Skin of body (tissue), 3 donors: ENCODE measurements at places on chromosomes 2 and 18.

DNA sequence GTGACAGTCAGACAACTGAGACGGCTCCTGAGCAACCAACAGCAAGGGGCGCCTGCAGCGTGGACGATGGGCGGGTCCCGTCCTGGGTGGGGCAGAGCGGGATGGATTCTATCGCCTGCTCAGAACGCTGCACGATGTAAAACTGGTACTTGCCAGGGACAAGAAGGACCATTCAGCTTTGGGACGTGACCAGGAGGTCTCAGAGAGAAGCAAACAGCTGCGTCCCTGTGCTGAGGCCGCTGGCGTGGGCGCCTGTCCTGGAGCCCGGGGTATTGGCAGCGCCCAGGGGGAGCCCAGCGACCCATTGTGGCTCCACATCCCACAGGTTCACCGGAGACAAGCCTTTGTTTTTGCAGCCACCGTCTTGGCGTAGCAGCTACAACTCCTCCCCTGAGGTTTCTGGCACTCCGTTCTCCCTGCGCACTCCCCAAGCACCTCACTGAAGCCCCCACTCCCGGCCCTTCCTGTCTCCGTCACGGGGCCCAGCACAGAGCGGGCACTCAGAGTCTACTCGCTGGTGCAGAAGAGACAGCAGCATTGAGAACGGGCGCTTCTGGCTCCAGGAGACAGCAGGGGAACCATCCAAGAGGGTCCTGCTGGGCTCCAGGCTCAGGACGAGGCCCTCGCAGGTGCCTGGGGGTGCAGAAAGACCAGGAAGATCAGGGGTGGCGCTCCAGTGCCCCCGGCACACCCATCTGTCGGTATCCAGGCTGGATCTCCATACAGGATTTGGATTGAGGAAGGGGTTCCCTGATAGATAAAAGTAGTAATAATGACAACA is 22.1 kb upstream of the KCNG2 start:
- no peak for DNase-seq

DNA sequence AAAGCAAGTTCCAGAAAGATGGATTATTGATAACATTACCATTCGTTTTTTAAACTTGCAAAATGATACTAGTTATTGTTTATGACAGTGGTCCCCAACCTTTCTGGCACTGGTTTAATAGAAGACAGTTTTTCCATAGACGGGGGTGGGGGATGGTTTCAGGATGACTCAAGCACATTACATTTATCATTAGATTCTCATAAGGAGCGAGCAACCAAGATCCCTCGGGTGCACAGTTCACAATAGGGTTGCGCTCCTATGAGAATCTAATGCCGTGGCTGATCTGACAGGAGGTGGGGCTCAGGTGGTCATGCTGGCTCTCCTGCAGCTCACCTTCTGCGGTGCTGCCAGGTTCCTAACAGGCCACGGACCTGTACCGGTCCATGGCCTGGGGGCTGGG is 86.2 kb downstream of the BCL2 start:
- DNase-seq: no peak

DNA sequence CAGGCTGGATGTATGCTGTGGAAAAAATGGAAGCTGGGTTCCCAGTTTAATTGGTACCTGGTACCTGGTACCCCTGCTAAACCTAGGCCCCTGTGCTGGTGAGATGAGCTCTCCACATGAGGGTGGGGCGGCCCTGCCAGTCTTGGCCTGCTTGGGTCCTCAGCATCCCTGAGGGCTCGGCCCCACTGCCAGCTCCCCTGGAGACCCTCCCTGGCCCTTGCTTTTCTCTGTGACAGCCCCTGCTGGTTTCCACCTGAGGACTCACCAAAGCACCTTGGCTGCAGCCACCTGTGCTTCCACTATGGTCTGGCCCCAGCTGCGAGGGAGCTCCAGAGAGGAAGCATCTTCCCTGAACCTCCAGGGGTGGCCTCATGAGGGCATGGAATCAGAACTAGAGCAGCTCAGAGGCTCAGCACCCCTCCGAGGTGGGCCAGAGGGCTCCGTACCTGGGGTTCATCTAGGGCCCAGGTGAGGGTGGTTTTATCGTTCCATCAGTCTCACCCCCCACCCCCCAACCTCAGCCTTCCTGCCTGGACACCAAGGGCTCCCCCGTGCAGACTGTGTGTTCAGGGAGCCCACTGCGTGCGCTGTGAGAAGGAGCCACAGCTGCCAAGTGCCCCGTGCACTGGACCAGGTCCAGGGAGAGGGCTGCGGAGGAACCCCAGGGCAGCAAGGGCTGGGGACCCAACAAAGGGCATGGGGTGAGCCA is 23.7 kb upstream of the HDAC4 start:
- DNase-seq: no peak

DNA sequence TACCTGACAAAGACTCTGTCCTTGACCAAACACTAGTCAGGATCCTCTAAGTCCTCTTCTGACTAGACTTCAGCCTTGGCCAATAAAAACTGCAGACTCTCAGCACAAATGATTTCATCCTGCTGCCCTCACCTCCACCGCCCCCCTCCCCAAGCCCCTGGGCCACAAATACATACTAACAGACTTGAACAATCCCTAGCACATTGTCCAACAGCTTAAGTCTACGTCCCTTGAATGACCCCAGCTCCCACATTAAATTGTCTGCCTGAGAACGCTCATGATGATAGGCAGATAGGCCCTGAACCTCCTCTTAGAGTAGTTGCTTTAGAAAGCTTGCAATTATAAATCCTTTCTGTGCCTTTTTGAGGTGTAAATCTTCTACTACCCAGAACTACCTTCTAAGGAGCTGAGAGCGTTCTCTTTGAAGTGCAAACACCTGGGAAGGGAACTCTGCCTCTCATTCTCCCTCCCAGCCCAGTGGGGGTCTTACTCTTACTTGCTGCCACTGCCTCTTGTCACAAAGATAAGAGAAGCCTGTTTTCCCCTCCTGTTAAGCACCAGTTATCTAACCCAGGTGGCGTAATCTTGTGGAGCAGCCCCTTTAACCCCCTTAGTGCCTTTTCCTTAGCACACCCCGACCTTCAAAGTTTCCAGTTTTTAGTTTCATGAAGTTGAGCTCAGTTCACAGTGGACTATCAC is 1225.6 kb downstream of the LRP1B start:
- no peak for DNase-seq

DNA sequence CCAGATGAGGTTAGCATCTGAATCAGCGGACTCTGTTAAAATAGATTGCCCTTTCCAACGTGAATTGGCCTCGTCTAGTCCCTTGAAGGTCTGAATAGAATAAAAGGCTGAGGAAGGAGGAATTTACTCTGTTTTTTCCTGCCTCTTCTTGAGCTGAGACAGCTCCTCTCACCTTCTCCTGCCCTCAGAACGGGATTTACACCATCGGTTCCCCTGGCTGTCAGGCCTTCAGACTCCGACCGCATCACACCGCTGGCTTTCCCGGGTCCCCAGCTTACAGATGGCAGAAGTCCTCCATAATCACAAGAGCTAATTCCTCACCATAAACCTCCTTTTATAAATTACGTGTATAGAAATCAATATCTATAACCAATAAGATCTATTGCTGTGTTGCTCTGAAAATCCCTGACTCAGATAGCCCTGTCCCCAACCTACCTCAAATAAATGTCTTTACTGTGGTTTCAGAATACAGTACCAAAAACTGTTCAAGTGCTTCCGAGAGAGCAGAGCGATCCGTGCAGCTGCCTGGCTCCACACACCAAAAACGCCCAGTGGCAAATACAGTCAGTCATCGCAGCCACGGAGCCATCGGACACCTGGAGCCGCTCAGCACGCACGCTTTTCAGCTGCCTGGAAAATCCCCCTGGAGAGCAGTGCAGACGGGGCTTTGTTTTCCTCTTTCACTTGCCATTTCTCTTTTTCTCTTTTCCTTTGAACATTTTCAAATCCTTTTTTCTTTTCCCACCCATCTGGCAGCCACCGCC is 196.9 kb downstream of the NRP2 start:
- no peak for DNase-seq

- no peak for DNase-seq
Measured at GRCh38 chr2:83572400-83572799, 886.7 kb downstream of the SUCLG1 start.

- no peak for DNase-seq
Measured at GRCh38 chr2:65331336-65332025, 100.9 kb downstream of the SPRED2 start.

- peak; percentile 23 for DNase-seq
Measured at GRCh38 chr2:67840460-67841068, 222.2 kb downstream of the C1D start.

DNA sequence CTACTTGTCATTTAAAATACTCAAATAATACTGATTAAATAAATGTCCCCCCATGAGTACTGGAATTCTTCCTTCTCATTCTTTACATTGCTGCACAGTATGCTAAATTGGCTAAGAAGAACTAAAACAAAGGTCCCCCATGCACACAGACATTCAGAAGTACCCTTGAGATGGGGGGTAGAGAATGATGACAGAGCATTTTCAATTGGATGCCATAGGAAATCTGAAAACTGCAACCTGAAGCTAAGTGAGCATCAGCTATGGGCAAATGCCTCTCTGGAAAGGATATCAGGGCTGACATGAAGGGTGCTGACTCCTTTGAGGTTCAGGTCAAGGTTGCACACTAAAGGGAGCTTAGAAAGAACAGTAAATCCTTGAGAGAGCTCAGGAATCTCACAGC is 10.1 kb upstream of the TNFAIP6 start:
- DNase-seq: no peak

DNA sequence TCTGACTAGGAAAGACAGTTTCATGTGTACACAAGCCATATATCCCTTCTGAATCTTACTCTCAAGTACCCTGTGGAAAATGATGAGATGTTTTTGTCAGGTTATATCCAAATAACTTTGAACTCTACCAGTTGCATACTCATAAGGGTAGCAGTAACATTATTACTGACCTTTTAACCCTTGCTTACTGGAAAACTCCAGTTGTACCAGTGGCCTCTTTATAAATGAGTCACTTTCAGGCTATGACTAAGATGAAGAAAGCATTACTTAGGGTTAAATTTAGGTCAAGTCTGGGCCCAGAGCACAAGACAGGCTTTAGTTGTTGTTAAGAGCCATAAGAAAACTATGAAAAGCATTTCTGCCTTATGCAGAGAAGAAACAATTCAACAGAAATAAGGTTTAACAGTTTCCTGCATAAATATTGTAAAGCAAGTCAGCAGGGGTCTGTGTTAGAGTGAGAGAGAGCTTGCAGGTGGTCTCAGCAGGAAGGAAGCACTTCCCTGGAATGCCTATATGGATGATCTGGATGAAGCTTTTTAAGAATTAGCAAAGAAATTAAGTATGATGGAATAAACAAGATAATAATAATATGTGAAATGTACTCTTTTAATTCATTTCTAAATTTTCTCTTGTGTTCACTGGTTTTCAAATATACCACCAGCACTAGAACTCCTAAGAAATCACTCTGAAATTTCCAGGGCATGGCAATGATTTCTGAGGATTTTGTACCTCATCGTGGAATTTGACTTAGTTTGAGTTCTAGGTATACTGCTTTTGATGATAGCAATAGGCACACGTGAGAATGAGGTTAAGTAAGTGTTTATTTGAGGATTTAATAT is 126.6 kb downstream of the UBE2E3 start:
- DNase-seq: no peak

GRCh38 chr2:43331422-43331821 is 105.0 kb upstream of the ZFP36L2 start:
- peak; percentile 71 for DNase-seq

DNA sequence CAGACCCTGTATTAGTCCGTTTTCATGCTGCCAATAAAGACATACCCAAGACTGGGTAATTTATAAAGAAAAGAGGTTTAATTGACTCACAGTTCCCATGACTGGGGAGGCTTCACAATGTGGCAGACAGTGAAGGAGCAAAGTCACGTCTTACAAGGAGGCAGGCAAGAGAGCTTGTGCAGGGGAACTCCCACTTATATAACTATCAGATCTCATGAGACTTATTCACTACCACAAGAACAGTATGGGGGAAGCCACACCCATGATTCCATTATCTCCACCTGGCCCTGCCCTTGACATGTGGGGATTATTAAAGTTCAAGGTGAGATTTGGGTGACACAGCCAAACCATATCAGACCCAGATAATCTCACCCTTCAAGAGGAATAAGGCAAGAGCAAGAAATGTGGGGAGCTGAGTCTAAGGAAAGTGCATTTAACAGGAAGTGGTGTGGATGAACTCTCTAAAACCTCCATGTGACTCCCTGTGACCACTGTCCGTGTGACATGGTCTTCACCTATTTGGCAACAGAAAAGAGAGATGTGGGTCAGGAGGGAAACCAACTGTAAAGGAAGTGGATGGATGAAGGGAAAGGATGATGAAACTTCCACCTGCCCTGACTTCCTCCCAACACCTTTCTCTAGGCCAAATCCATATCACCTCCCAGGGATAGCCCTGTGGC is 110.6 kb downstream of the ATL2 start:
- no peak for DNase-seq

DNA sequence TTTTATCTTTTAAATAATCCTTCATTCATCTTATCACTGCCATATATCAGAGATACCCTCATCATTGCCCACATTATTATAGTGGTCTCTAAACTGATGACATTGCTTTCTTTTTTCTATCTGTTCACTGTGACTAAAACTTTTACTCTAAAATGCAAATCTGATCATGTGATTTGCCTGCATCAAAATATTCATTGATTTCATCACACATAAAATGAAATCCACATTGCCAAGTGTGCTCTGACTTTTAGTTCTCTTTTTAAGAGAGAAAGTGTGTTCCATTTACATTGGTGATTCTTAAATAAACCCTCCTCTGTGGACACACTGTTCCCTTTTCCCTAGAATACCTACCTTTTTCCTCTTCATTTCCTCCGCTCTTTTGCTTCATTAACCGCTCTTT is 7.5 kb downstream of the REL start:
- no peak for DNase-seq

DNA sequence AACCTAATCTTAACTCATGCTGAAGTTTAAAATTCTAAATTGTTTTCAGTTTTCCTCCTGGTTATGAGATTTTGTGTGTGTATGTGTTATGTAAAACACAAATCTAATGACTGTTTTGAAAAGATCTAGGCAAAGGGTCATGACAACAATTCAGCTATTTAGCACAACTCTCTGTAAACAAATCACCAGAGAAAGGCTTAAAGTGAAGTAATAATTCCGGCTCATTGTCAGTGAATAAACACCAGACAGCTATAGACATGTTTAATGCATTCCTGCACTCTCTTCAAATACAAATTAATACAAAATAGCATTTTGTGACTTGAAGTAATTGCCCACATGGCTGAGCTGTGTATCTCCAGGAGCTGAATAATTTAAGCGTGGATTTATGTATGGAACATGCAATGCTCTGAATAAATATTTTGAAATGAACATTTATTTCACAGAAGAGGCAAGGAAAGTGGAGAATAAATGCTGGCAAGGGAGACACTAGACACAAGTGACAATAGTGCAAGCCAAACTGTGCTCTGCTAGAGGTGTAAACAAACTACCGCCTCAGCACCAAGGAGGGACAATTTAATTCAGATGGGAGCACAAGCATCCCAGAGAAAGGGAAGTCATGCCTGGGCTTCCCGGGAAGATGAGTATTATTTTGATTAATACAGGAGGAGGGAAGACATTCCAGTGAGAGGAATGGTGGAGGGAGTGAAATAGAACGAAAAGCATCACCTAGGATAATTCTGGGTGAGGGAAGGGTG is 133.6 kb upstream of the XPO1 start:
- no peak for DNase-seq

DNA sequence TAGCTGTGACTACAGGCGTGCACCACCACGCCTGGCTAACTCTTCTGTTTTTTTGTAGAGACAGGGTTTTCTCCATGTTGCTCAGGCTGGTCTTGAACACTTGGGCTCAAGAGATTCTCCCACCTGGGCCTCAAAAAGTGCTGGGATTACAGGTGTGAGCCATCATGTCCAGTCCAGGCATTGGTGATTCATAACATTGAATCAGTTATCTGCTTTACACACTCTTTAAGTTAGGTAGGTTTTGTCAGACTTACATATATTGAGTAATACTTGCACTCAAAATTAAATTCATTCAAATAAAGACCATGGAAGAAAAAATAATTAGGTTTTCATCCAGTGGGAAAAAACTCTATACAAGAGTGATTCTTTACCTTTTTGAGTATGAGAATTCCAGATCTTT is 93.2 kb upstream of the XPO1 start:
- DNase-seq: no peak
